Activated CD4-positive, alpha-beta T cell treated with anti-CD3 and anti-CD28 coated beads, Interleukin-2, amount 10 ng/mL, durations not matched to agents 24 days and 14 days (primary cell): ENCODE measurements at places on chromosomes 4 and X. TPM values are rescaled to one million over a fixed set of nuclear protein-coding genes. Genes with fewer than 3 reads are reported as not detected.

GRCh38 chr4:118076958-118077766, 42.9 kb downstream of the NDST3 start:
- H3K4me1 ChIP-seq, result peaks cover 5% of the 10 kb centered on the region
- no peak overlapping the region for H3K27ac ChIP-seq
- DNase-seq, result peak; percentile 75
- H3K4me3 ChIP-seq, result no peak overlapping the region
- peaks cover 5% of the 10 kb centered on the region for H3K27me3 ChIP-seq

DNA sequence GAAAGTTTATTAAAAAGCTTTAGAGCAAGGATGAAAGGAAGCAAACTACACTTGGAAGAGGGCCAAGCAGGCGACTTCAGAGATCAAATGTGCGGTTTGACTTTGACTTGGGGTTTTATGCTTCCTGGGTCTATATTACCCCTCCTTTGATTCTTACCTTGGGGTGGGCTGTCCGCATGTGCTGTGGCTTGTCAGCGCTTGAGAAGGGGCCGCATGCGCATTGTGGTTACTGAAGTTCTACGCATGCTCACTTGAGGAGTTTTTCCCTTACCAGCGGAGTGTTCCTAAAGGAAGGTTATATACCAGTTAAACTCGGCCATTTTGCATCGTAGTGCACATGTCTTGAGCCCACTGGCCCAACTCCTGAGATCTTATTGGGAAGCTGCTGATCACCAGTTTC, 9.9 kb downstream of the ZNF157 start:
- peaks cover 8% of the 10 kb centered on the region for H3K4me1 ChIP-seq
- DNase-seq, result peak; percentile 80
- H3K36me3 ChIP-seq, result no peaks in the 10 kb centered on the region
- peak overlapping the region; percentile 51 for H3K27ac ChIP-seq
- peak overlapping the region; percentile 54 for H3K4me3 ChIP-seq

- H3K27ac ChIP-seq, result no peak overlapping the region
- H3K4me3 ChIP-seq, result no peak overlapping the region
- no peaks in the 10 kb centered on the region for H3K27me3 ChIP-seq
- no peak for DNase-seq
- peaks cover 15% of the 10 kb centered on the region for H3K4me1 ChIP-seq
Observed at GRCh38 chrX:39894683-39895082, 203.1 kb downstream of the BCOR start.

GRCh38 chr4:23368081-23368697, 521.7 kb downstream of the PPARGC1A start:
- H3K4me1 ChIP-seq, result no peaks in the 10 kb centered on the region
- no peaks in the 10 kb centered on the region for H3K27me3 ChIP-seq
- no peak overlapping the region for H3K27ac ChIP-seq

- no peak overlapping the region for H3K4me3 ChIP-seq
- H3K4me1 ChIP-seq, result no peaks in the 10 kb centered on the region
- DNase-seq, result no peak
- no peak overlapping the region for H3K27ac ChIP-seq
- H3K36me3 ChIP-seq, result no peaks in the 10 kb centered on the region
- H3K27me3 ChIP-seq, result peaks cover 14% of the 10 kb centered on the region
Observed at GRCh38 chr4:119049342-119049741, 86.3 kb upstream of the MYOZ2 start.

GRCh38 chrX:85914431-85914830, 132.9 kb downstream of the CHM start:
- no peak for DNase-seq
- no peaks in the 10 kb centered on the region for H3K27me3 ChIP-seq
- H3K36me3 ChIP-seq, result peaks cover 5% of the 10 kb centered on the region
- no peaks in the 10 kb centered on the region for H3K4me1 ChIP-seq
- H3K4me3 ChIP-seq, result no peak overlapping the region

DNA sequence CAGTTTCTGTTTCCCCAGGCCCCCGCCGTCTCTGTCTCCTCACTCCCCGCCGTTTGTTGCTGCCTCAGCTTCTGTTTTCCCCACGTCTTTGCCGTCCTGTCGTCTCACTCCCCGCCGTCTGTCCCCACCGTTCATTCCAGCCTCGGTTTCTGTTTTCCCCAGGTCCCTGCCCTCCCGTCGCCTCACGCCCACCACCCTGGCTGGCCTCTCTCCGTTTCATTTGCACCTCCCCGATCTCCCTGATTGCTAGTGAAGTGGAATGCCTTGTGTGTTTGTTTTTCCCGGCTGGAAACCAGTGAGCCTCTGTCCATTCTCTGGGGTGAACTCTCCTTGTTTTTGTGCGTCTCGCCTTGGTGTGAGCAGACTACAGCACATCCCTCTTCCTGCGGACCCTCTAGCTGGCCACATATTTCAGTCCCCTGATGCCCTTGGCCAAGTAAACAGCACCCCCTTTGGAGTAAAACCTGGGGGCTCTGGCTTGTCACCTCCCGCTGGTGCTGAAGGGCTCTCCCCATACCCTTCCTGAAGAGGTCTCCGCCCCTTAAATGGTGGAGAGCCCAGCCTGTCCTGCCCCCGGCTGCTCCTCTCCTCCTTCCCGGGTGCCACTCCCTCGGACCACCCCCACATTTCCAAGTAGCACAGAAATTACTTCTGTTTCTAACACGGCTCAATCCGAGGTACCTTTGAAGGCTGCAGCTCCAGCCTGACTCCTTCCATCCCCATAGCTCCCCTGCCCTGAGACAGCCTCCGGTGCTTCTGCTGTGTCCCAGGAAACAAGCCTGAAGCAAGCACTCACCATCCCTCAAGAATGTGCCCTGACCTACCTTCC, 13.2 kb downstream of the TMEM175 start:
- DNase-seq, result no peak
- H3K4me1 ChIP-seq, result no peaks in the 10 kb centered on the region
- no peak overlapping the region for H3K4me3 ChIP-seq
- no peak overlapping the region for H3K27ac ChIP-seq
- no peaks in the 10 kb centered on the region for H3K36me3 ChIP-seq
- H3K27me3 ChIP-seq, result no peaks in the 10 kb centered on the region

- H3K36me3 ChIP-seq, result peaks cover 41% of the 10 kb centered on the region
- H3K4me1 ChIP-seq, result peaks cover 21% of the 10 kb centered on the region
- H3K27ac ChIP-seq, result peak overlapping the region; percentile 14
- no peak for DNase-seq
- no peaks in the 10 kb centered on the region for H3K27me3 ChIP-seq
- H3K4me3 ChIP-seq, result no peak overlapping the region
Observed at GRCh38 chrX:70139736-70140135, 6.5 kb downstream of the IGBP1 start.

DNA sequence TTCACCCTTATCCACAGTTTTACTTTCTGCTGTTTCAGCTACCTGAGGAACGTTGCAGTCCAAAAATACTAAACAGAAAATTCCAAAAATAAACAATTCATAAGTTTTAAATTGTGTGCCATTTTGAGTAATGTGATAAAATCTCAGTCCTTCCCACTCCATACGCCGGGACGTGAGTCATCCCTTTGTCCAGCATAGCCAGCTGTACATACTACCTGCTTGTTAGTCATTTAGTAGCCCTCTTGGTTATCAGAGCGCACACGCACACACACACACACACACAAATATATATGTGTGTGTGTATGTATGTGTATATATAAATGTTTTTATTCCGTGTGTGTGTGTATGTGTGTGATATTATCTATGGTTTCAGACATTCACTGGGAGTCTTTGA, 4.8 kb upstream of the CCSER1 start:
- H3K4me3 ChIP-seq, result no peak overlapping the region
- no peaks in the 10 kb centered on the region for H3K36me3 ChIP-seq
- no peak for DNase-seq

DNA sequence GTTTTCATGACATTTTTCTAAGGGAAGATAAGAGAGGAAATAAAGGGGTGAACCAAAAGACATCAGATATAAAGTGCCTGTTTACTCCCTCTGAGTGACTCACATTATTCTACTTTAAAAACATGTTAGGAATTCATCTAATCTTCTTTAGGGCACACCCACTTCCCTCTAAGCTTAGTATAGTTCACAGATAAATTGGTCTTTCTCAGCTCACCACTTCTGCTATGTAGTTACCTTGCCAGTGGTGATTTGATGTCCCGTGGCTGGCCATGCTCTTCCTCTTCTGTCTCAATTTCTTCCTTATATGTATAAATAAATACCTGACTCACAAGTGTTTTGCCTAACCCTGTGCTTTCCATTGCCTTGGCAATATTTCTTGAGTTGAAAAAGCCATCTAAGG, 96.8 kb downstream of the PDLIM5 start:
- H3K27ac ChIP-seq, result no peak overlapping the region
- H3K27me3 ChIP-seq, result no peaks in the 10 kb centered on the region

DNA sequence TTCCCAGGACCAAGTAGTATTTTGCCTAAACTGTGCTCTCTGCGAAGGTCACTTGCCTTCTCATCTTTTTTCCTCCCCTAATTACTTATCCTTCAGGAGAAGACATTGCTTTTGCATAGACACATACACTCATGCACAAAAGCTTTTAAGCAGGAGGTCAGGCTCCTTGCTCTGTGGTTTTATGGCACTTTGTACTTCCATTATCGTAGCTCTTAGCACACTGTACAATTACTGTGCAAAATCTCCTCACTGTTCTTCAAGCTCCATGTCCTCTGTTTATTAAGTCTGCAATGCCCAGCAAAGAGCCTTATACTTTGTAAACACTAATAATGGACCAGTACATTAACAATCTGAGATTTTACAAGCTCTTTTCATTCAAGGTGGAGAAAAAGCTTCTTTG, 188.4 kb upstream of the GNPDA2 start:
- H3K27ac ChIP-seq, result no peak overlapping the region
- H3K4me1 ChIP-seq, result no peaks in the 10 kb centered on the region
- H3K36me3 ChIP-seq, result no peaks in the 10 kb centered on the region
- H3K27me3 ChIP-seq, result no peaks in the 10 kb centered on the region

DNA sequence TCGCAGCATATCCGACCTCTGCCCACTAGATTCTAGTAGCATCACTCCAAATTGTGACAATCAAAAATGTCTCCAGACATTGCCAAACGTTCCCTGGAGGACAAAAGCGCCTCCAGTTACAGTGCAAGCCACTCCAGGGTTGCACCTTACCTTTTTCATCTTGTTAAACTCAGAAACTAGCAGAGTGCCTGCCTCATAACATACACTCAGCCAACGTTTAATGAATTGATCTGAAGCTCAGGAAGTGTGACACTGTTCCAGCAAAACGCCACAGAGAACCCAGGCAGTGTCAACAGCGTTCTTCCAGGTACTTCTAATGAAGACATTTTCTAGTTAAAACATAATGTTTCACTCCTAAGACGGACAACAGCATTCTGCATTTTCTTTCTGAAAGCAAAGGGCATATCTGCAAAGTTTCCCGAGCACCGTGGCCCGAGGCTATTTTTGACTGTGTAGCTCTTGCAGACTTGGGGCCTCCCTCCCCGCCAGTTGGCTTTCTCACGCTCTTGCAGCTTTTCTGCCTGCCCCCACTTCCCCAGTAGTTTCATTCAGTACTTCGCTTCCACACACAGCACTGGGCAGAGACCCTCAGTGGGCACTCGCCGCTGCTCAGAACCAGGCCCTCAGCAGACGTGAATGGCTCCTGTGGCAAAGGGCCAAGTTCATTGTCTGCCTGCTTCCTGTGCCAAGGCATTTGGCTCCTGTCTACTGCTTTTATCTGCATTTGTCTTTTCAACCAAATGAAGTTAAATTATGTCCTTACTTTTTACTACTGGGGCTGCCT, 133.4 kb upstream of the TTC29 start:
- no peaks in the 10 kb centered on the region for H3K36me3 ChIP-seq
- H3K4me1 ChIP-seq, result no peaks in the 10 kb centered on the region
- no peak overlapping the region for H3K4me3 ChIP-seq
- no peak overlapping the region for H3K27ac ChIP-seq

- H3K4me3 ChIP-seq, result no peak overlapping the region
- no peaks in the 10 kb centered on the region for H3K27me3 ChIP-seq
- no peaks in the 10 kb centered on the region for H3K4me1 ChIP-seq
- DNase-seq, result no peak
Observed at GRCh38 chrX:109036624-109037023, 300.3 kb upstream of the IRS4 start.

DNA sequence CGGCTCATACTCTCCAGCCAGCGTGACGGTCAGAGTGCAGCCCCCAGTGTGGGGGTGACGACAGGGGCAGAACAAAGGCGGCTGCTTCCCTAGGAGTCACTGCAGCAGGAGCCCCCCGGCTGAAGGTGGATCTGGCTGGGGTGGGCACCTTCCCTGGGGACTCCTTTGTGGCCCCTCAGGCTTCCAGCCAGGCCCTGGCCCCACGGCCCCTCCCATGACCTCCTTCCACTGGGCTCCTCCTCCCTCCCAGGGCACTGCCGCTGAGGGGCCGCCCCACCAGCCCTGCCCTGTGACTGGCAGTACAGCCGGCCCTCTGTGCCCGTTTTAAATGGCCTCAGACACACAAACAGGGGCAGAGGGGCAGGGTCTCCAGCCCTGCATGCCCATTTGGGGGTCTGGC, 61.9 kb downstream of the FAM53A start:
- no peak overlapping the region for H3K4me3 ChIP-seq
- DNase-seq, result no peak
- H3K4me1 ChIP-seq, result no peaks in the 10 kb centered on the region
- H3K27ac ChIP-seq, result no peak overlapping the region
- H3K27me3 ChIP-seq, result no peaks in the 10 kb centered on the region
- no peaks in the 10 kb centered on the region for H3K36me3 ChIP-seq

DNA sequence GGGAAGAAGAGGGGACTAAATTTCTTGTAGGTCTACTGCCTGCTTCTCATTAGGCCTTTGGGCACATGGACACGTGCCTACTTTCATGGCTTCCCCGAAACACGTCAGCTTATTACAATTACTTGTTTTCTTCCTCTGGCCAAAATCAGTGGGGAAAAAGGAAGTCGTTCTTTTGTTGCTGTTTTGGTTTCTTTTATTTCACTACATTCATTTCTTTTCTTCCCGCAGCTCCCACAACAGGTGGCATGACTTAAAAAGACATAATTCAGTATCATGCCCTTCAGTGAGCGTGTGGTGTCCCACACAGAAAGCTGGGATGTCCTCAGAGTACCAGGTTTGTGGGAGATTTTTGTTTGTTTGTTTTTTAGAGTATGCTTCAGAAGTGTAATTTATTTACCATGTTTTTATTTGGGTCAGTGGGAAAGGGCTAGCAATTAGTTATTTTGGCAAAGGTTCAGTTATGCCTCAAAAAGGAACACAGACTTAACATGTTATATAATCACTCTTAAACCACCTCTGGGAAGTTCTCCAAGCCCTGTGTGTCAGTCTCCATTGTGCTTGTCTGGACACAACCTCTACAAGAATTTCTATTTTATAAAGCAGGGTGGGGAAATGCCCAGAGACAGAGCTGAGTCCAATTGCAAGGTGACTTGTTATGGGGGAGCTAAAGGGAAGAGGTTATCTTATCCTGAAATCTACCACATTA, 44.2 kb upstream of the SPRY1 start:
- peaks cover 4% of the 10 kb centered on the region for H3K4me1 ChIP-seq
- no peak for DNase-seq

GRCh38 chr4:94654714-94655113, 103.0 kb upstream of the BMPR1B start:
- no peak overlapping the region for H3K27ac ChIP-seq
- H3K27me3 ChIP-seq, result no peaks in the 10 kb centered on the region
- H3K4me1 ChIP-seq, result no peaks in the 10 kb centered on the region
- H3K4me3 ChIP-seq, result no peak overlapping the region

DNA sequence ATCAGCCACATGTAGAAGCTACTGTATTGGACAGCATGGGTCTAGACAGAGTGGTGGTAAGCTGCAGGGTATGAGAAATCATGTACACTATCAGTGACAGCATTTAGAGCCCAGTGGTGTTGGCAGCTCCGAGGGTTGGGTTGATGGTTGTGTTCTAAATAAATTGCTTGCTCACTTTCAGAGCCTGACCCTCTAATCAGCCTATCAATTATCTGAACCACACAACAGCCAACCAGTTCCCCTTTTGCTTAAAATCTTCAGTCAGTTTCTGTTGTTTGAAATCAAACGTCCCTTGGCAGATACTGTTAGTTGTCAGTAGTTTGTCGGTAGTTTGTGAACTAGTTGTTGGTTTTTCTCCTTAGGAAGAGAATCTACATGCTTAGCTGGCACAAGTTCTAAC, 99.8 kb upstream of the RAI2 start:
- H3K27me3 ChIP-seq, result no peaks in the 10 kb centered on the region
- H3K27ac ChIP-seq, result no peak overlapping the region
- no peak for DNase-seq
- H3K36me3 ChIP-seq, result no peaks in the 10 kb centered on the region

The PHKA2 gene
- total RNA-seq, result 23.3 and 23.7 TPM in 2 replicates

The MTHFD2L gene
- total RNA-seq, result 9.4 and 10.0 TPM in 2 replicates
